Activated CD8-positive, alpha-beta memory T cell treated with anti-CD3 and anti-CD28 coated beads for 48 hours (primary cell): ENCODE measurements at places on chromosomes 6 and 20.

DNA sequence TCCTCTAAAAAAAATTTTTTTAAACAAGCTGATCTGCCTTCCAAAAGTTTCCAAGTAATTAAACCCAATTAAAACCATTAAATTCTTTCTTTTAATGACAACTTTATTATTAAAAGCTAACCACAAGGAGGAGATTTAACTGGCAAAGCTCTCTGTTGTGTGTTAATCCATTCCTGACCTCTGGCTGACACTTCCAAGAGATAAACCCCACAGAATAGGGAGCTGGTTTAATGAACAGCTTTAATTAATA is 230.8 kb downstream of the EYA2 start:
- no peak for DNase-seq

- no peak for DNase-seq
These were observed 400.4 kb upstream of the IMPG1 start for GRCh38 chr6:76472858-76473257.

DNA sequence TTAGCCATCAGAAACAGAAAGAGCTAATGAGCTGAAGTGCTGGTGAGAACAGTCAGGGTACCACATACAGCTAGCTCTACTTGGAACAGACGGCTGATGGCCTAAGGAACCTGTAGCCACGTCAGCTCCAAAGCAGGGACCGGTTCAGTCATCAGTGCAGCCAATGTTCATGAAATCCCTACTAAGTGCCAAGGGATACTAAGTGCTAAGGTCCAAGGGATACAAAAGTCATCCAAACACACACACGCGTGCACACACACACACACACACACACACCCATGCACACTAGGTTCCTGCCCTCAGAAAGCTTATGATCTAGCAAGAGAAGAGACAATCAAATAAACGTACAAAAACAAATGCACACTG is 53.6 kb downstream of the MAP3K5 start:
- no peak for DNase-seq

- DNase-seq = no peak
These were observed 126.4 kb downstream of the CEP57L1 start for GRCh38 chr6:109221543-109222195.

GRCh38 chr20:33657704-33658095 is 4.4 kb upstream of the C20orf144 start:
- no peak for DNase-seq

DNA sequence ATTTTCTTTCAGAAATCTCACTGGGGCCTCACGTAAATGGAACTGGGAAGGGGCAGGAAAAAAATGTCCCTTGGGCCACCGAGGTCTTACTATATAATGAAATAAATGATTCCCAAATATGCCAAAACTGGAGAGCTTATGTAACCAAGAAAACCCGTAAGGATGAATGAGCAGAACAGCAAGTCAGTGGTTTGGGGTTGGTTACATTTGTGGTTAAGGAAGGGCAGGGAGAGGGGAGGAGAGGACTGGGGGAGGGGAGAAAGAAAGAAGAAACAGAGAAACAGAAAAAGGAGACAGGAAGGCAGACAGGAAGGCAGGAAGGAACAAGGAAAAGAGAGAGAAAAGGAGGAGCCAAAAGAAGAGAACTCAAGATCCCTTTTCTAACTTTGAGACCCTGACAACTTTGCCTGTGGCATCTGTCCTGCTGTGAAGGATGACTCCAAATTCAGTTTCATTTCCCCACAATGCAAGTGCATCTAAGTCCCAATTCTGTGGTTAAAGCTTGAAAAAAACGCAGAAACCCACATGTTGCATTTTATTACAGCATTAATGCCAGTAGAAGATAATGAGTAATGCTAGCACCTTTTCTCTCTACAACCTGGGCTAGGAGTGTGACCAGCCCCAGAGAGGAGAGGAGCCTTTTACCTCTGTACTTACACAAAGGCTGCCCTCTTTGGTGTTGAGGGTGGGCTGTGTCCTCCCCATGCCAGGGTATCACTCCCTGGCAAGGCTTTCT is 10.8 kb upstream of the ARMC2 start:
- no peak for DNase-seq
